ENCODE measurements at places on chromosomes 3 and 15.

- DNase-seq, result no peak
Observed at GRCh38 chr3:101879102-101879501, 29.8 kb downstream of the NFKBIZ start.

- DNase-seq, result no peak
Observed at GRCh38 chr3:73516631-73517030, 108.1 kb downstream of the PDZRN3 start.

GRCh38 chr3:113614402-113614801 is 82.0 kb downstream of the USF3 start:
- no peak for DNase-seq

- DNase-seq, result no peak
Observed at GRCh38 chr3:101992863-101993262, 143.5 kb downstream of the NFKBIZ start.

- DNase-seq, result no peak
Observed at GRCh38 chr3:69290006-69290405, 95.9 kb downstream of the FRMD4B start.

DNA sequence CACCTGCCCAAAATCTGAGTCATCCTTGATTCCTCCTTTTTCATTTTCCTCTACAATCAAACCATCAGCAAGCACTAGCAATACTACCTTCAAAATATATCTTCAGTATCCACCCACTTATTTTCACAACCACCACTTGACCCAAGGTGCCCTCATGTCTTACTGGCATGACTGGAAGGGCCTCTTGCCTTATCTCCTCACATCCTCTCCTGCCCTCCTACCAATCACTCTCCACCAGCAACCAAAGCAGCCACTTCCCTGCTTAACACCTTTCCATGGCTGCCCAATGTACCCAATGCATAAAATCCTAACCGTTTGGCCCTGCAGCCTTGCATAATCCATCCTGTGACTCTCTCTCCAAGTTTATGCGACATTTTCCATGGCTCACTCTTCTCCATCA is 76.0 kb downstream of the MTHFS start:
- no peak for DNase-seq

DNA sequence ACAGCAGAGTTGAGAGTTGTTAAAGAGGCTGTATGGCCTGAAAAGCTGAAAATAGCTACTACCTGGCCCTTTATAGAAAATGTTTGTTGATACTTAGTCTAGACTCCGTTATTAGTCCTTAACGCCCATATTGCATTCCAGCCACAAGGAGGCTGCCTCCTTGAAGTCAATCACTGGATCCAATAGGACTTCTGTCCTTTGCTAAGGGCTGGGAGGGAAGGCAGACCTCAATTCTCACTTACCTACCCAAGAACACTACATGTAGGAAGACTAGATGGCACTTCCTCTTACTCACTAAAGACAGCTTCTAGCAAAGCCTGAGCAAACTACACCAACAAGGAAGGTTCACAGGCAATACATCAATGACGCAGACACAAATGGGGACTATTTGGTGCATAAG is 139.5 kb upstream of the HACD2 start:
- DNase-seq, result no peak

- DNase-seq, result no peak
Observed at GRCh38 chr3:14238356-14238755, 59.7 kb downstream of the LSM3 start.

GRCh38 chr3:49900491-49901153 is 3.1 kb downstream of the MST1R start:
- no peak for DNase-seq

DNA sequence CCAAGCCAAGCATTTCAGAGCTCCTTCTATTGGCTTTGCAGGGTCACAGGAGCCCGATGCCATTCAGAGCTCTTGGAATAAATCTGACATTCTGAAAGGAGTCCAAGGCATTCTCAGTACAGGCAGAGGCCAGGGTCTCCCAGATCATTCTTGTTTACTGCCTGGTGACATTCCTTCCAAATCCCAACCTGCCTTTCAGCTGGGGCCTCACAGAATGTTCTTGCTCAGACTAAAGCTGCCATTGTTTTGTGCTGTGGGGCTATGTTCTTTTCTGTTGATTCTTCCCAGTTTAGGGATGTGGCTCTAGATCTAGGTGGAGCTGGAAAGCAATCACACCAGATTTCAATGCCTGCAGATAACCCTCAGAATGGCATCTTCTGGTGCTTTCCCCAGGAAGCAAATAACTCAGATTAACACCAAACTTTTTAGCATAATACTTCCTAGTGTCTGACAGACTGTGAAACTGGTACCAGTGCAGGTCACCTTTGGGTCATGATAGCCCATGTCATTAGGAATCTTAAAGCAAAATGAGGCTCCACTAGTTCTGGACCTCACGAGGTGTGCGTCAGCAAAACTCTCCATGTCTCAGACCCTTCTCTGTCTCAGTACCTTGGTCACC is 166.9 kb downstream of the CHST2 start:
- DNase-seq, result no peak

- DNase-seq, result no peak
Observed at GRCh38 chr3:171363202-171363601, 97.0 kb downstream of the TNIK start.

DNA sequence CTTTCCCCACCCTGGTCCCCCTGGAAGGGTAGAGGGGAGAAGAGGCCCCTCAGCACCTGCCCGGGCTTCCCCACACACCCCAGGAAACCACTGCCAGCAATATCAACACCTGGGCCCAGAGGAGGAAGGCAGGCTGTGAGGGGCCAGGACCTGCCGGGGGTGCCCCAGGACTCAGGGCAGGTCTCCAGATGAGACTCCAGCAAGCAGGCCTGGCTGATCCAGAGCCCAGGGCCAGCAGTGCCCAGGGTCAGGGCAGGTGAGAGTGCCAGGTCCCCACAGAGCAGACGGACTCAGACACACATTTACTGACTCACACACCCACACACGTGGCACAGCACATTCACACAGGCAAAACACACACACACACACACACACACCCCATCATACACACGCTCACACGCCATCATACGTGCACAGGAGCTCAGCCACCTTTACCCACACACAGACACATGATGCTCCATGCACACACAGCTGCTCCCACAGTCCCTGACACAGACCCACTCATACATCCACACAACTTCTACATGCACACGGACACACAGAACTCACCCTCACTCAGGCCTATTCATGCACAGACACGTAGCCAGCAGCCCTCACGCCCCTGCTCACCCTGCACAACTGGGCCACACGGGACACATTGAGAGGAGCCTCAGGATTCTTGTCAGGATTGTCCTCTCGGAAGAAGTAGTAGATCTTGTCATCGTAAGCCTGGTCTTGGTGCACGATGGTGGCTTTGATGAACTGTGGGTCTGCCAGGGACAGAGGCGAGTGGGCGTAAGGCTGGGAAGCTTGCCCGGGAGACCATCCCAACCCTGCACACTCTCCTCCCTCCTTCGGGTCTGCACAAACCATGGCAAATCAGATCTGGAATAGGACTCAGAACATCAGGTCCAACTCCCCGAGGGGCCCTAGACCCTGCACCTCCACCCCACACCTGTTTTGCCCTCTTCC is 17.5 kb downstream of the SEMA7A start:
- no peak for DNase-seq

DNA sequence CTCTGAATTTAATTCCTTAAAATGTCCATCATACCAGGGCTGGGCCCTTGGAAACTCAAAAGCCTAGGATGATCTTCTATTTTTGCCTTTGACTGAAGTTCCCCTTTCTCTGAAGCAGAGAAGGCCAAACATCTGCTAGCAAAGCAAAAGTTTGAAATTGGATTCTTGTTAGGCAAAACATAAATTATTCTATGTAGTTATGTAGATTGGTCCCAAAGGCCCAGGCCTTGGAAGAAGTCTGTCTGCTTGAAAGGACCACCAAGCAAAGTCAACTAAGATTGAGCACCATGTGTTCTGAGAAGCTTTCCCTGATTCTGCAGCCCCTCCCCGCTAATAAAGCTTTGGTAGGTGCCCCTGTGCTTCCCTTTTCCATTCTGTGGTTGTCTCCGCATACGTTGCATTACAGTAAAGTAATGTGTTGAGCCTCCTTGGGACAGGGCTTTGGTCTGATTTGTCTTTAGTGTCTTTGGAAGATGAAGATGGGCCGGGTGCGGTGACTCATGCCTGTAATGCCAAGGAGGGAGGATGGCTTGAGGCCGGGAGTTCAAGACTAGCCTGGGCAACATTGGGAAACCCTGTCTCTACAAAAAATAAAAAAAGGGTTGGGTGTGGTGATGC is 56.4 kb downstream of the RPL39L start:
- no peak for DNase-seq

DNA sequence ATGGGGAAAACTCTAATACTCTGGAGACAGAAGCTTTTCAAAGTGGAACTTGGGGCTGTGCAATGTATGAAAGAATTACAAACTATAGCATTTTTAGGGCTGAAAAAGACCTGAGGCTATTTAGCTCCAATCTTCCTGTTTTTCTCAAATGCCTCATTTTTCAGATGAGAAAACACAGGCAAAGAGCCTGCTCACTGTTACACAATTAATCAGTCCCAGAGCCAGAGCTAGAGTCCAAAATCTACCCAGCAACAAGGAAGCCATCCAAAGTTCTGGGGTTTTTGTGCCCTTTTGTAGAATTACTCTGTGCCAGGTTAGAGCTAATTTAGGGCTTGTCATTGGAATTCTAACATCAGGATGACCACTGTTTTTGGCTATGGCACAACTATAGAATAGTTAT is 45.5 kb downstream of the GPR149 start:
- DNase-seq, result no peak

DNA sequence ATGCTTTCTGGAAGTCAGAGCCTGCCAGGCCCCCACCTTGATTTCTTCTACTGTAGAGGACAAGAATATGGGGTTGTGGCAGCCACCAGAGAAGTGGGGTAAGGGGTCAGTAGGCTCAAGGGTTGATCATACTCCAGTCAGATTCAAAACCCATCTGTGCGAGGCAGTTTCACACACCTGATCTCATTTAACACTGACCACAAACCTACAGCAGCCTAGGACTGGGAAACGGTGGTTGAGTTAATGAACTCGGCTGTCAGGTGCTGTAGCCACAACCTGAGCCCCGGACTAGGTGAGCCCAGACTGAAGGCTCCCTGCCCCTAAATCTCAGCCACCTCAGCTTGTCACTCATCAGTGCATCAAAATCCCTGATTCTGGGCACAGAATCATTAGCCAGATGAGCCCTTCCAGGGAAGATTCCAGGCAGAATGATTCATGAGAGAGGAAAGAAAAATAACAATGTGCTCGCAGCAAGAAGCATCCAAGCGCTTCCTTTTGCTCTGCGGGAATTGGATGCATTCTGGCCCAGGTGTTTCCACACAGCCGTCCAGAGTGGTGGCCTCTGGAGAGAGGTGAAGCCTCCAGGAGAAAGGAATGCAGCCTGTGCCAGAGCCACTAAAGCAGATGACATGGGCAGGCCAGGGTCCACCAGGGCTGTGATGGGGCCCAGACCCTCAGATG is 102.1 kb downstream of the SRGAP3 start:
- DNase-seq, result no peak

DNA sequence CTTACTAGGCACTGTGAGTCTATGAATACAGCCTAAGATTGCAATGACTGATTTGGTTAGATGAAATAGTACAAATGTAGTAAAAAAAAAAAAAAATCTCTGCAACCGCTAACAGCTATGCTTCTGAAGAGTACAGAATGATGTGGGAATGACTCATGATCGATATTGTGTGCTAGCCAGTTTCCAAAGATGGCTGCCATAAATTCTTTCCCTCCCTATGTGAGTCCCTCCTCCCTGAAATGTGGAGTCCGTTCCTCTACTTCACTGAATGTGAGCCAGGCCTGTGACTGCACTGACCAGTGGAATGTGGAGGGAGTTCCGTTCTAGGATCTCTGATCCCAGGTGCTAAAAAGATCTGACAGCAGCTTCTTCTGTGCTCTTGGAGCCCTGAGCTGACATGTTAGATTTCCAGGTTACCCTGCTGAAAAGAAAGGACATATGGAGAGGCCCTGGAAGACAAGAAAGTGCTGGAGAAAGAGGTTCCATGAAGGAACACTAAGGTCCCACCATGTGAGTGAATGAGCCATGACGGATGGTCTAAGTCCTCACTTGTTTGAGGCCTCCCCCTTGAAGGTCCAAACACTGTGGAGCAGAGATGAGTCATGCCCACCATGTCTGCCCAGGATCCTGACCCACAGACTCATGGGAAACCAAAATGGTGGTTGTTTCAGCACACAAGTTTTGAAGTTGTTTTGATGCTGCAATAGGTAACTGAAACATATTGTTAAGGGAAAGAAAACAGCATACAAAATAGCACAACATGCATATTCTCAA is 46.3 kb downstream of the DGKG start:
- no peak for DNase-seq

DNA sequence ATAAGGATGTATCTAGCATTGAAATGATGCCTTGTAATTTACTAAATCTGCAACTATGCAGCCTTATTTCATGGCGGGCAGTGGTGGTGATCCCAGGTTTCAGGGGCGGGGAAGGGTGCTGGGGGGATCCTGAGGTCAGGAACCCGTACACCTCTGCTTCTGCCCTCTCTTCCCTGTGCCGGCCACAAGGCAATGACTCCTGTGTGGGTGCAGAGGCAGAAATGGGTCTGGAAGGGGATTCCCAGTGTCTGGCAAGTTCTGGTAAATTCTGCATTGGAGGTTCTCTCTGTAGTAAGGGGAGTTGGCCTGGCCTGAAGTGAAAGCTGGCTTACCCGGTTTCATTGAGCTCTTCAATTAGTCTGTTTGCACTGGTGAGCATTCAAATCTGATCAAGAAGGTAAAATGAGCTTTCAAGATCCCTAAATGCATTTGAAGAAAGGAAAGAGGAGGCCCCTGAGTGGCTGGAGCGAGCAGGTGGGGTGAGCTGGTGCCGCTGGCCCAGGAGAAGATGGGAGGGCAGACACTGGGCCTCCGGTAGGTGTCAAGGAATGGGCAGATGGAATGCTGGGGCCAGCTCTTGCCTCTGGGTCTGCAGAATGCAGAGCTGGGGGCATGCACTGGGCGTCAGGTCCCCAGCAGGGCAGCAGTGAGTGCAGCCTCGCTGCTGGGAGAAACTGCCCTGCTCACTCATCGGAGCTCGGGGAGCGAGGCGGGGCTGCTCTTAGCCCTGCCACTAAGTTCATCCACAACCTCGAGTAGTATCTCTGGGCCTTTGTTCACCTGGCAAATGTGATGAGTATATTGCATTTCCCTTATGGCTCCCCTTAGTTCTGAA is 13.7 kb downstream of the NRROS start:
- no peak for DNase-seq

DNA sequence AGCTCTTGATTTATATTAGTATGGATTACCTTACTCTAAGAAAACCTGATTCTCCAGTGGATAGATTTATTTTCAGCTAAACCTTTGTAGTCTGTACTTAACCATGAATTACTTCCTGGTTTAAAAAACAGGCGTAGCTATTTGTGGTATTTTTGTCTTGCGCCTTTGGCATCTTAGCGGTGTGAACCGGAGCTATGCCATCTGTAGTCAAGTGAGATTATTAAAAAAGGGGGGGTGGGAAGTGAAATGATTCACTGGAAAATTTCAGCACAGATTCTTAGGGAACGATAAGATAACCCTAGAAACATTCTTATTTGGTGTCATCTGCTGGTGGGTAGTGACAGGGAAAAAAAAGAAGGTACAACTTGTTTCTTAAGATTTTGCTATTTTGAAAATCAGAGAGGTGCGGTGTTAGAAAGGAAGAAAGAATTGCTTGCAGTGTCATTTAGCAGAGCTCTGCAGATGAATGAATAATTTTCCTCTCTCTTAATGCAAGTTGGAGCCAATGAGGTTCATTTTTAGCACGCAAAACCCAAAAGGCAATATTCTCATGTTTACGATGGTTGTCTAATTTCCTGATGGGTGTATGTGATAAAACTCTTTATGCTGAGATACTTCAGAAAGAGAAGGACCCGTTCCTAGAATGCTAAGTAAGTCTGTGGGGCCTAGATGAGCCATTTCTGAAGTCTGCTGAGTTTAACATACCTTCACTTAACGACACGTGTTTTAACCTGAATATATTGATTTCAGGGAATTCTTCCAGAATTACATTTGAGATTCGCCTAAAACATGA is 44.0 kb downstream of the PSMD6 start:
- DNase-seq, result peak; percentile 69

All from CD8-positive, alpha-beta memory T cell (primary cell).